Fibroblast of mammary gland (primary cell): ENCODE measurements at places on chromosomes 12 and 14.
A peak's percentile ranks its signal among the peaks of the same experiment; 100 is the strongest.

- DNase-seq, result no peak
Measured at GRCh38 chr14:93953263-93953662, 23.1 kb downstream of the ASB2 start.

- no peak for DNase-seq
Measured at GRCh38 chr12:109065154-109065852, 12.9 kb downstream of the USP30 start.

GRCh38 chr12:127657036-127657435 is 609.9 kb upstream of the TMEM132C start:
- DNase-seq, result no peak

GRCh38 chr12:26746121-26746714 is 86.8 kb downstream of the ITPR2 start:
- DNase-seq, result peak; percentile 78

DNA sequence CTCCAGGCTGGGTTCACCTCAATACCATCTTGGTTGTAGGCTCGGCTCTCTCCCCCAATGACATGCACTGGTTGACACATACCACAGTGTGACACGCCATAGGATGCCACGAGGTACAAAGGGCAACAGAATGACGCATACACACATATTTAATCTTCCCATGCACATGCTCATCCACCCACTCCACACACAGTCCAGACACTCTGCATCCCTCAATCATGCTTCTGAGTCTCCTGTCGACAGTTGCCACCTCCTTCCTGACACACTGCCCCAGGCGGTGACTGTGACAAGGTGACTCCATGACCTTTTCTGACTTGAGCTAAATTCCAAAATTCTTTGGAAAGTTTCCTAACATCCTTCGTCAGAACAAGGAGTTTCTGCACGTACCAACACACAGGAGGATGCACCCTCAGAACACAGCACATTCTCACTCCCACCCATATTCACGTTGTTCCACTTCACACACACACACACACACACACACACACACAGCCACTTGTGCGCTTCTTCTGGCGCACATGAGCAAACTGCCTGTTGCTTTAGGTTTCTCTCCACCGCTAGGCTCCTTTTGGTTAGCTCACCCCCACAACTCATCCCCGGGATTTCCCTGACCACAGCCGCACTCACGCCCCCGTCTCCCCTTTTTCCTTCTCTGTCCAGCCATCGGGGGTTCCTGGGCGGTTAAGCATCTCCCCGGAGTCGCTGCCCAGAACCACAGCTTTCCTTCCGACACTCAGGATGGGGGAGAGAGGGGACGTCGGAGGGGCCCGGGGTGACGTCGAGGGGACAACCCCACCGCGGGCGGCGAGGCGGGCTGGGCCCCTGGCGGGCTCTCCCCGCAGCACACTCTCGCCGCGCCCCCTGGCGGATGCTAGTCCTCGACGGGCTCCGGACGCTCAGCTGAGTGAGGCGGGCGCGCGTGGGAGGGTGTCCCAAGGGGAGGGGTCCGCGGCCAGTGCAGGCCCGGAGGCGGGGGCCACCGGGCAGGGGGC is 536 bp upstream of the WNT1 start:
- DNase-seq, result peak; percentile 65

GRCh38 chr14:31038521-31039166 is 12.5 kb upstream of the STRN3 start:
- peak; percentile 32 for DNase-seq

GRCh38 chr12:122929148-122929538 is 33.2 kb upstream of the VPS37B start:
- DNase-seq, result no peak

DNA sequence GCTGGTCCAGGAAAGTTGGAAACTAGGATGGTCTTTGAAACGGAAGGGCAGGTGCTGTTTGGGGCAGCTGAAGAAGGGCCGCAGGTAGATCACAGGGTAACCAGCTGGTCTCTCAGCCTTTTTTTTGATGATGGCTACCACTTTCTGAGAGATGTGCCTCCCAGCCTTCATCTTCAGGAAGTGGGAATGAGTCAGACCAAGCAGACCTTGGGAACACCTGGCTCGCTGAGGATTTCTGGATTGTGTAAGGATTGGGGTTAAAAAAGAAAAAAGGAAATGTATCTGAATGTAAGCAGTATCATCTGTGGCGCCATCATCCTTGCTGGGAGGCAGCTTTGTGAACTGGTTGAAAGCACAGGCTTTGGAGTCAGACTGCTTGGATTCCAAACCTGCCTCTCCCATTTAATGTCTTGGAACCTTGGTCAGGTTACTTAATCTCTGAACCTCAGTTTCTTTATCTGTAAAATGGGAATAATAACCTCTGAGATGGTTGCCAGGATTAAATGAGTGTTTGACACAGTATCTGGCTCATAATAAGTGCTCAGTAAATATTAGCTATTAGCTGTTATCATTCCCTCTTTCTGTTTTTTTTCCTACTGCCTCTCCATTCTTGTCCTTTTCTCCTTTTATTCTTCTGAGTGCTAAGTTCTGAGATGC is 1.7 kb downstream of the PRPF40B start:
- DNase-seq, result peak; percentile 43

- no peak for DNase-seq
Measured at GRCh38 chr14:104603711-104604401, 716 bp downstream of the TMEM179 start.

GRCh38 chr14:53620317-53620716 is 336.3 kb downstream of the BMP4 start:
- no peak for DNase-seq

DNA sequence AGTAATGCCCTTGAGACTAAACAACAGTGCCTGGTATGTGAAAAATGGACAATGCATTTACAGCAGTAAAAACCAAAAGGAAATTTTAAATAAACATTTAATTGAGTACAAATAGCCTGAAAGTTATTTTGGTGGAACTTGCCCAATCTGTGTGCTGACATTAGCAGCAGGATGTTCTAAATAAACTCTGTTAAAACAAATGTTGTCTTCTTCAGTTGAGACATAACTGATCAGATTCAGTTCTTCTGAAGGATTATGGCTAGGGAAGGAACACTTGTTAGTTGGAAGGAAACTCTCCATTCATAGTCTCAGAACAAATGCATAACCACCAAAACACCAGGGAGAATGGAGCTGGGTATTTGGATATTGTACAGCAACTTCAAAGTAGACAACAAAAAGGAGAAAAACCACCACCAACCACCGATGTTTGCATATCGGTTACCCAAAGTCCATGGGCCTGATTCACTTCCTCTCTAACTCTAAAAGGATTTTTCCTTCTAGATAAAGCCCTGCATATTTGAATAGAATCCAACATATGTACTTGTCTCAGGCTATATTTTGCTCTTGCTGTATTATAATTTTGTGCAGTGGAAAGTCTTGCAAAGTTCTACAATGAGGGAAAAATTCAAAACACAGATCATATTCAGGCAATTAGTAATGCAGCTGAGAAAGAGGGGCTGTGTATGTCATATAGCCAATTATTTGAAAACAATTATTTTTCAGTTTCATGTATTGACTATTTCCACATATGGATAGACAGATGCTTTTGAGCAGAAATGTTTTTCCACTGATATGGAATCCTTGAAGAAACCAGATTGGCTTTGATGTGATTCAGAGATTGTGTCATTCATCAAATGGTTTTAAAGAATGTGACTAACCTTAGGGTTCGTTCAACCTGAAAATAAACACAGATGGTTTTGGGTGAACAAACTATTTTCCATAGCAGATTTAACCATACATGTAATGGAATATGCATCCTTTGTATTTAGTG is 152.2 kb upstream of the BMP4 start:
- DNase-seq, result peak; percentile 53

DNA sequence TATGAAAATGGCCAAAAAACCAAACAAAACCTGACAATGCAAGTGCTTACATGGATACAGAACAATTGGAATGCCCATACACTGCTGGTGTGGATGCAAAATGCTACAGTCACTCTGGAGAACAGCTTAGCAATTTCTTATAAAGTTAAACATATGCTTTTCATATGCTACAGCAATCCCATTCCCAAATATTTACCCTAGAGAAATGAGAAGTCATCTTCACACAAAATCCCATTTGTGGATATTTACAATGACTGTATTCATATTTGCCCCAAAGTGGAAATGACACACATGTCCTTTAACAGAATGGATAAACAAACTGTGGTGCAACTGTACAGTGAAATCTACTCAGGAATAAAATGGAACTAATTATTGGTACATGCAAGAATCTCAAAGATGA is 20.4 kb downstream of the SAV1 start:
- DNase-seq, result peak; percentile 56

DNA sequence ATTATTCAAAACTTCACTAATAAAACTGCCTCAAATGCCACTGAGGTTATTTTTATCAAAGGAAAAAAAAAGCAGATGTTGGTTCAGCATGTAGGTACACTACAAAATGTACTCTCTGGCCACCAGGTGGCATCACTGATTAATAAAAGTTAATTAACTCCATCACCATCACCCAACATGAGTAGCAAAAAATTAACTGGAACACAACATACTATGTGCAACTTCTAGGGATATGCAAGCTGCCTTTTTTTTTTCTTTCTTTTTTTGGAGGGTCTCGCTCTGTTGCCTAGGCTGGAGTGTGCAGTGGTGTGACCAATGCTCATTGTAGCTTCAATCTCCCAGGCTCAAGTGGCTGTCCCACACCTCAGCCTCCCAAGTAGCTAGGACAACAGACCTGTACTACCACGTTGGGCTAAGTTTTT is 43.8 kb upstream of the NR2C1 start:
- peak; percentile 81 for DNase-seq

DNA sequence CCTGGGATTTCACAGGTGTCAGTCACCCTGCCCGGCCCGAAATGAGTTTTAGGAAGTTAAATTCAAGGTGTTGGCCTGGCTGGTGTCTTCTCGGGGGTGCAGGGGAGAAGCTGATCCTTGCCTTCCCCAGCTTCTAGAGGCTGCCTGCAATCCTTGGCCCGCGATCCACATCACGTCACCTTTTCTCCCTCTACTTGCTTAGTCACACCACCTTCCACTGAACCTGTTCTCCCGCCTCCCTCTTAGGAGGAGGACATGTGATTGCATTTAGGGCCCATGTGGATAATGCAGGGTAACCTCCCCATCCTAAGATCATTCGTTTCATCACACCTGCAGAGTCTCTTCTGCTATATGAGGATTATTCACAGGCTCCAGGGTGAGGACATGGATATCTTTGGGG is 25.4 kb upstream of the ATXN2 start:
- no peak for DNase-seq

DNA sequence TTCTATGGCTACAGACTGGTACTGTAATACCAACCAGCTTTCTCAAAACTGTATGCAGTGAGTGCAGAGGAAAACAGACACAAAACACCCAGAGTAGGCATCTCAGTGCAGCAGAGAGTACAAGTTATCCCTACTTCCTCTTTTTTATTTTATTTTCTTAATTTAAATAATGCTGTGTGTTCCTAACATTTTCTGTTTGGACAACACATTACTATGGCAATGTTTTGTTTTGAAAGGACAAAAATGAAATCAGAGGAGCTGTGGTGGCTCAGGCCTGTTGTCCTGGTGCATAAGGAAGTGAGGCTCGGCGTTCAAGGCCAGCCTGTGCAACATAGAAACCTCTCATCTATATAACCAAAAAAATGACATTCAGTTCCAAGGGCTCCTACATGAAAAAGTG is 33.7 kb upstream of the SELPLG start:
- no peak for DNase-seq

DNA sequence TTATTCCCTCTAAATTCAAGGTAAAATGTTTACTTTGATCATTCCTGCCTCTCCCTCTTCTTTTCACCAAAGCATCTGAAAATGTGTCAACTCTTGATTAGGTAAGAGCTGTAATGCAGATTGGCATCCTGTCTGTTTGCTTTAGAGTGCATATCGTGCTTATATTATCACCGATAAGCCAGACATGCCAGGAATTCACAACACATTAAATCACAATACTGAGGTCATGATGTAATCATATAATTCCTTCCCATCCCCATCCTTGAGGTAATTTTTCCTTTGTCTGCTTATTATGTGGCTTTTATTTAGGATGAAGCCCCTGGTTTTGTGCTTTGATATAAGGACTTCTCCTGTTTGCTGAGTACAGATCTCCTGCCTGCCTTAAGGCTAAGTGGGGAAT is 10.2 kb downstream of the DDX47 start:
- no peak for DNase-seq

- peak; percentile 11 for DNase-seq
Measured at GRCh38 chr14:69612014-69612782, 802 bp downstream of the SUSD6 start.

DNA sequence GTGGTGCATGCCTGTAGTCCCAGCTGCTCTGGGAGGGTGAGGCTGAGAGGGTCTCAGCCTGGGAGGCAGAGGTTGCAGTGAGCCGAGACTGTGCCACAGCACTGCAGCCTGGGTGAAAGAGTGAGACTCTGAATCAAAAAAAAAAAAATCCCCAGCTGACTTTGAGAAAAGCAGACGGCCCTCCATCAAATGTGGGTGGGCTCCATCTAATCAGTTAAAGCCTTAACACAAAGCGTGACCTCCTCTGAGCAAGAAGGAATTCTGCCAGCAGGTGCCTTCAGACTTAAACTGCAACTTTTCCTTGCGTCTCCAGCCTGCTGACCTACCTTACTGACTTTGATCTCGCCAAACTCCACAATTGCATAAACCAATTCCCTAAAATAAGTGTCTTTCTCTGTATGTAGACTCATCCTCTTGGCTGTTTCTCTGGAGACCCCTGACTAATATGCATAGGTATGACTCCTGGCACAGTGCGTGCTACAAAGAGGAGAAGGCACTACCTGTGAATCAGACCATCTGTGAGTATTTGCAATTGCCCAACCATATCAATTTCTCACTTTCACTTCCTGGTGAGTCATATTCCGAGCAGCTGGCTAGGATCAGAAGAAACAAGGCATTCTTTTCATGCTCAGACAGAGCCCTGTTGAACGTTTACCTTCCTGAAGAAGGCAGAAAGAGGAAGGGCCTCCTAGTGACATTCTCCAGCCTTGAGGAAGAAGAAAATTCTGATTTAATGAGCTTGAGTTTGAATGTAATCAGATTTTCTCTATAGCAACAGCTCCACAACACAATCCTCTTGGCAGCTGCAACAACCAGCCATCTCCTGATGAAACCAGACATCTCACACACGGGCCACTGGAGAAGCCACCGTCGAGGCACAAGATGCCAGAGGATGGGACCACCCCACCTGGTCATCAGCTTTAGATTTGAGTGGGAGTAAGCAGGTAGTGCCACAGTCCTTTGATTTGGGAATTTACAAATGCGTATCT is 54.3 kb downstream of the CLMN start:
- DNase-seq, result peak; percentile 99

- no peak for DNase-seq
Measured at GRCh38 chr12:90428881-90429280, 526.1 kb downstream of the CCER1 start.

DNA sequence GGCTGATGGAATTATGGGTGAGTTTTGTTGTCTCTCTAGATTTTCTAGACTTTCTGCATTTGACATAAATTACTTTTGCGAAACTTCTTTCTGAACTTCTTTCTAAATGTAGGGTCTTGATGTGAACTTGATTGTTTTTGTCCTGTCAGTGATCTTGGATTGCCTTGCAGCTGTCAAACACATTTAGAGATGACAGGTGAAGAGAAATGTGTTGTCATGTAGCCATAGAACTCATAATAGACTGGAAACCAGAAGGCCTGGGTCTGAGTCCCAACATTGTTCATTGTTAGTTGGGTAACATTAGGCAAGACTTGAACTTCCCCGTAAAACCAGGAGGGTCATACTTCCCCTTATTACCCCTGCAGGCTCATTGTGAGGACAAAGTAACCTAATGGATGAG is 109.0 kb downstream of the LRIG3 start:
- DNase-seq, result no peak
